ENCODE measurements at places on chromosomes 3 and 15.

- DNase-seq: no peak
These were observed 179.9 kb downstream of the MCTP2 start for GRCh38 chr15:94411285-94411684.

DNA sequence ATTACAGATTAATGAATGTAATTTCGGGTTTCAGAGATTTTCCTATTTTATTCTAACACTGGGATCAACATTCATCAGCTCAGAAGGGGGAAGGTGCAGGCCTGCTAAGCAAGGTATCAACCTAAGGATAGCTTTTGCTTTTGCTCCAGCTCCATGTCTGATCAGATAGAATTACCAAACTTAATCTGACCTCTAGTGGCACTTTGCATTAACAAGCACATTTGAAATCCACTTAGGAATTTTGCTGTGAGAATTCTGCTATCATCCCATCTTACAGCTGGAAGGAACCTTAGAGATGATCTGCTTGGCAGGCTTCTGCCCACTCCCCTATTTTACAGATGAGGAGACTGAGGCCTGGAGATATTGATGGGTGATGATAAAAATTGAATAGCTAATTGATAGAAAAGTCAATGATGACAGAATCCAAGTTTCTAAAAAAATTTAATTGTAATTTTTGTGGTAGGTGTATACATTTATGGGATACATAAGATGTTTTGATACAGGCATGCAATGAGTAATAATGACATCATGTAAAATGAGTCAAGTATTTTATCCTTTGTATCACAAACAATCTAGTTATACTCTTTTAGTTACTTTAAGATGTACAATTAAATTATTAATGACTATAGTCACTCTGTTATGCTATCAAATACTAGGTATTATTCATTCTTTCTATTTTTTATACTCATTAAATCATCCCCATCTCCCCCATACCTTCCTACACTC lies 209.2 kb upstream of the ZPLD1 start:
- DNase-seq: no peak

- no peak for DNase-seq
These were observed 34.9 kb downstream of the TSPAN3 start for GRCh38 chr15:77035999-77036471.

DNA sequence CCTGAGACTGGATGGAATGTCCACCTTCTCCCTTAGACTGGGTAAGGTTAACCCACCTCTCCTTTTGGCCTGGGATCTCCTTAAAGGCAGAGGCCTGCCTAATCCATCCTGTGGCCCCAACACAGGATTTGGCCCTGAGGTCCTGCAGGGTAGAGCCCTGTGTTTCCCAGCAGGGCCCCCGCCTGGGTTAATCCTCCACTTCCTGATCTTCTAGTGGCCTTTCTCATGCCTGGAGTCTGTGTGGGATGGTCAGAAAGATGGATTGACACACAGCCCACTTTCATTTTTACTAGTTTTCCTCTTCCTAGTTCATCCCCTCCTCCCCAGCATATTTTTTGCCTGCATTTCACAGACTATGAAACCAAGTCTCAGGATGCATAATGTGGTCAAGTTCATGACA lies 48.9 kb upstream of the SLC6A6 start:
- DNase-seq: no peak

DNA sequence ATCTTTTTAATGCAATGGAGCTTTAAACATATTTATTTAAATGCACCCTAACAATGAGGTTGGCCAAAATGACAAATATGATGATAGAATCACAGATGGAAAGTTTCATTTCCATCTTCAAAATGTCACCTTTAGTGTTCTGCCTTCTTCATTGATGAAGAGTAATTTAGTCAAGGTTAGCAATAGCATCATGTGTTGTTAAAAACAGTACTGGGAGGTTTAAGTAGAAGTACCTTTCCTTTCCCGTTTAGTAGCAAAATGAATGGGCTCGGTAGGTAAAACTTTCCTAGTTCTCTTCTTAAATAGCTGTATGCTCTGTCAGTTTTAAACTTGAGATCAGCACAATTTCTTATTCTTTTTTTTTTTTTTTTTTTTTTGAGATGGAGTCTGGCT lies 35.1 kb downstream of the EIF2AK4 start:
- no peak for DNase-seq

DNA sequence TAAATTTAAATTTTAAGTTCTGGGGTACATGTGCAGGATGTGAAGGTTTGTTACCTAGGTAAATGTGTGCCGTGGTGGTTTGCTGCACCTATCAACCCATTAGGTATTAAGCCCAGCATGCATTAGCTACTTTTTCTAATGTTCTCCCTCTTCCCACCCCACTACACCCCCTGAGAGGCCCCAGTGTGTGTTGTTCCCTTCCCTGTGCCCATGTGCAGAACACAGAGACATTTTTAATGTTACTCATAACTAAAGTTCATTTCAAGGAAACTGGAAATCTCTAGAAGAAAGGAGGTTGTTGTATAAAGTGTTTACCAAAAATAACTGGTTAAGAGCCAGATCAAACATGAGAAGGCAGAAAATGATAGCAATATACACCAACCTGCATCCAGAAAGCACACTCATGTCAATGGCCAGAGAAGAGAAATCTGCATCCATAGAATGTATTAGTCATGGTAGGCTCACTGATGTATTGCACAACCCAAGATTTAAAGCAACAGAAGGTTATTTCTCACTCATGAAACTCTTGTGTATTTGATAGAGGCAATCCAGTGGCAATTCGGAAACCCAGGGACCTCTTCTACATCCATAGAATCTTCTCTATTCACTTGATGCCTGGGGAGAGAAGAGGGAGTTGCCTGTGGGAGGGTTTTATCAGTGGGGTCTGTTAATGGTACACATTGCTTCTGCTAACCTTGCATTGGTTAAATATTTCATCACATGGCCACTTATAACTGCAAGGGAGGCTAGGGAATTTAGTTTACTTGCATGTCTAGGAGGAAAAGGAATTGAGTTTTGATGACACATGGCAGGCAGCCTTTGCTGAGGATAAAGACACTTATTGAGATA lies 321.9 kb upstream of the RASGRP1 start:
- DNase-seq: no peak

DNA sequence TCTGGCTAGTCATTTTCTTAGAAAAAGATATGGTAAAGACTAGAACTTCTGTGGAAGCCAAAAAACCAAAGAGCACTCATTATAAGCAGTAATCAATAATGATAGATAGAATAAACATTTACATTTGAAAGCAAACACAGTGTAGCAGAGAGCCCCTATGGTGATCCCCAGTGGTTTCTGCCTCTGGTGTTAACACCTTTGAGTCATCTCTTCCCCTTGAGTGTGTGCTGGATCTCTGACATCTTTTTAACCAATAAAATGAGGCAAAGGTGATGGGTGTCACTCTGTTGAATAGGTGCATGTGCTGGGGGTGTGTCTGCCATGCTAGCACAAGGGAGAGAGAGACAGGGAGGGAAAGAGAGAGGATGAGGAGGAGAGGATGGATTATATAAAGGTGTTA lies 121.6 kb downstream of the TFG start:
- no peak for DNase-seq

DNA sequence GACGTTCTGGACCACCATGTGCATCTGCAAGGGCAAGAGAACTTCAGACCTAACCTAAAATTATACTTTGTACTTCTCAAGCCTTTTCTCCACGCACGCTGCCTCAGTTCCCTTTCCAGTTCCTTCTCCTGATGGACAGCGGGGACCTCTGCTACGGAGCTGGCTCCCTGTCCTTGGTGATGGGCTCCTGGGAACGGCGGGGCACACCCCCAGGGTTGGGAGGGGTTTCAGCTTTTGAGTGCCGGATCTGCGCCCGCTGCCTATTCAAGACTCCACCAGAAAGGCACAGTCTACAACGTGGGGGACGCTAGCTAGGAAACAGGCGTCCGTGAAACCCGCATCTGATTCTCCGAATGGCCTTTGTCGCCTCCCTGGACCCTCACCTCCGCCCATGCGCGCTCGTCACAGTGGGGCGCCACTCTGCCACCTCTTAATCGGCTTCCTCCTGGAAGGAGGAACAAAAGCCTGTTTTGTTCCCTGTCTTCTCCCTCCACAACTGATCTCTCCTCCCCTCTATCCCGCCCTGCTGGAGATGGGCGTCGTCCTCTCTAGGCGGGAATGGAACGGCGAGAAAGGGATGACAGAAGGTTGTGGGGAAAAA lies 2.2 kb downstream of the GPR149 start:
- no peak for DNase-seq

GRCh38 chr3:64224826-64225610 lies at the start of gene PRICKLE2:
TSS of gene PRICKLE2 (minus strand) at chr3:64225466. CDS start at chr3:64198927, 26,539 bp downstream.
- no peak for DNase-seq

DNA sequence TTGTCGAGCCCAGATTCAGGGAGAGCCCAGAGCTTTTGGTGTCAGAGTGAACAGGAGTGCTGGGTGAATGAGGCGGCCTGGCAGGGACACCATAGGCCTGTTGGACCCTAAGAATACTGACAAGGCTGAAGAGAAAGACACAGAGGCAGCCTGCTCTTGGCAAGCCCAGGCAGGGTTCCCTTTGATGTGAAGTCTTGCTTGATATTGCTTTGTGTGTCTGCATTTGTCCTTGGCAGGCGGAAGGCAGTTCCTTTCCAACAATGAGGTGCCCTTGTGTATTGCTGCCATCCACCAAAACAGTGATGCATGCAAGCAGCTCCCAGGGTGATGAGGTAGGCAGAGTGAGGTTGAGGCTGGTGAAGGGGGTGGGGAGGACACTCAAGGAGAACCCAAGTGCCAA lies 152.7 kb upstream of the TSC22D2 start:
- no peak for DNase-seq

DNA sequence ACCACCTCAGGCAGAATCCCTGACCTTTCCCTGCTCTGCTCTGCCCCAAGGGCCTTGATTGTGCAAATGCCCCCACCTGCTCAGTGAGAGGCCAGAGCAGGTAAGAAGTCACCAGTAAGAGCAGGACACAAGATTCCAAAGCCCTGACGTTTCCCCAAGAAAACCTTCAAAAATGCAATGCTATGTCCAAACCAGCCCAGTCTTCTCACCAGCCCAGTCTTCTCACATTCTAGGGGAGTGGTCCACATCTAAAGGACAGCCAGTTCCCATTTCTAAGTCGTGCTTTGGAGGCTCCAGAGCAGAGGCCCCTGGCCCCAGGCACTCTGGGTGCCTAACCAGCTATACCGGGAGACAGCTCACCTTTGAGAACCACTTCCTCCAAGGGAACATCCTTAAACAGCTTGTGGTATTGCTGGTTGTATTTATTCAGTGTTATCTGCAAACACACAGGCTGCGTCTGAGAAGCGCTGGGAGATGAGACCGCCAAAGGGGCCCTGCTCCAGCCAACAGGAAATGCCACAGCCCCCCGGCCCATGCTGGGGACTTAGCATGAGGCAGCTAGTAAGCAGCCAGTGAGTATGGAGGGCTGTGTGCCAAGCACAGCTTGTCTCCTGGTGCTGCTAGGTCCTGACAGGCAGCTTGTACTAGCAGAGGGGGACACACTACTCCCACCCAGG lies 29.3 kb downstream of the GRAMD2A start:
- peak; percentile 65 for DNase-seq

DNA sequence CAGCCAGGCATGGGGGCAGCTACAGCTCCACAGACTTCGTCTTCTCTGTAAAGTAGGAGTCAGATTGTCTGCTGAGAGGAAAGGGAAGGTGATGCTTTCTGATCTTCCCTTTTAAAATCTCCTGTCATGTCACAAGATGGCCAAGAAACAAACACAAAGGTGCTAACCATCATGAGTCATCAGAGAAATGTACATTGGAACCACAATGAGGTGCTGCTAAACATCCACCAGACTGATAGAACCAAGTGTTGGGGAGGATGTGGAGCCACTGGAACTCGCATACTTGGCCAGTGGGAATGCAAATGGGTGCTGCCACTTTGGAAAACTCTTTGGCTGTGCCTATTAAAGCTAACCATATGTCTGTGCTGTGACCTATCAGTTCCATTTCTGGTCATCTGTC lies 268.8 kb downstream of the SLCO3A1 start:
- no peak for DNase-seq

DNA sequence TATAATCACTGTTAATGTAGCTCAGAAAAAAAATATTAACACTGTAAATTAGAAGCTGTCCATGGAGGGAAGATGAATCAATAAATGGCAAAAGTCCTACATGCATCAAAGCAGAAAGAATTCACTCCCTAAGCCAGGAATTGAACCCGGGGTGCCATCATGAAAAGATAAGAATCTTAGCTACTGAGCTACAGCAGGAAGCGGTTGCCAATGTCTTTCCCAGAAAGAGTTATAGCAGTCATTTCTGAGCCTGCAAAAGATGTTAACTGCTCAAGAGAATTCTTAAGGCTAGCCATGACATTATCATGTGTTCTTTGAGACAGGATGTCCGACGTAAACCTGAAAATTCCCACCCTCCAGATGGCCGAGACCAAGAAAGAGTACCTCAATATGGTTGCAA lies 47.4 kb upstream of the MKRN3 start:
- no peak for DNase-seq

DNA sequence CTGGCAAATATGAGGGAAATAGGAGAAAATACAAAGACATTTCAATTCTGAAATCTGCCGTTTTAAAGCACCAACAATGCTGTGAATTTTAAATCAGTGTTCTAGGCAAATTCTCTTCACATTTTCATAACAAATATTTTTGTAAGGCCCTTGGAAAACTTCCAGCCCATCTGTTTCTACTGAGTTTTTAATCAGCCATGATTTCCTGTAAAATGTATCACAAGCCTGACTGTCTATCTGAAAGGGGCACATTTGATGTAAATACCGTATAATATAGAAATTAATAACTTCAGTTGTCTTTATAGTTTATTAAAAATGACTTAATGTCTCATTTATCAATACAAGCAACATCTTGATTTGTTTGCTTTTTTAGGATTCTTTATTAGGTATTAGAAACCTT lies 454.7 kb downstream of the PYDC2 start:
- DNase-seq: no peak

DNA sequence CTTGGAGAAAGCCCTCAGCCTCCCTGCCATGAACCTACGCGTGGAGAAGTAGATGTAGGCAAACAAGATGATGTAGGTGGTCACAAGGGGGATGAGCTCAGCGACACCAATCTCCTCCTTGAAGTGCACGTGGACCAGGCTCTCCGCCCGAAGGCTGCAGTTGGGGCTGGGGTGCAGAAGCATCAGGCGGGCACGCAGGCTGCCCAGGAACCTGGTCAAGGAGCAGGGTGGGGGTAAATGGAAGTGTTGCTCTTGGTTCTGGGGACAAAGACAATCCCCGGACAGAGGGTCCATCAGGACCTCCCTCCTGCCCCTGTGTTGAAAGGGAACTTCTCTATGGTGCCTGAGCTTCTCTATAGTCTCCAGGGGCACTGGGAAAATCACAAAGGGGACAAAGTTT lies 45.1 kb downstream of the PTPN23 start:
- no peak for DNase-seq

- no peak for DNase-seq
These were observed 92.5 kb upstream of the SKOR1 start for GRCh38 chr15:67732671-67733374.

GRCh38 chr3:127144631-127145030 lies 48.3 kb upstream of the PRR23E start:
- DNase-seq: no peak

DNA sequence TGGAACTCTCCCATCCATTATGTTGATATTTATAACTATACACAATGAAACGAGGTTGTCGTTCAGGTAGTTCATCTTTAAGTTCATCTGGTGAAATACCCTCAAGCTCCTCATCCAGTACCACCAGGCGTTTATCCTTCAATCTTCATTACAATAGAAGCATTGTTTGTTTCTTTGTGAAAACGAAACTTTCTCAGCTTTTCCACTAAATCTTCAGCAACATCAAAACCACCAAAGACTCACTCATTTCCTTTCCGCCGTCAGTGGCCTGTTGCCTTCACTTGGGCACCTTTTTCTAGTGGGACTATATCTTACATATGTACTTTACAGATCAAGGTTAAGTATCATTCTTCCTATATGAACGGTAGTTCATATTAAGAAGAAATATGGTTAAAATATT lies 44.1 kb upstream of the TFG start:
- DNase-seq: no peak
